CD4-positive, alpha-beta memory T cell (primary cell): ENCODE measurements at places on chromosomes 6 and 20. TPM values are rescaled to one million over a fixed set of nuclear protein-coding genes. Genes with fewer than 3 reads are reported as not detected.

DNA sequence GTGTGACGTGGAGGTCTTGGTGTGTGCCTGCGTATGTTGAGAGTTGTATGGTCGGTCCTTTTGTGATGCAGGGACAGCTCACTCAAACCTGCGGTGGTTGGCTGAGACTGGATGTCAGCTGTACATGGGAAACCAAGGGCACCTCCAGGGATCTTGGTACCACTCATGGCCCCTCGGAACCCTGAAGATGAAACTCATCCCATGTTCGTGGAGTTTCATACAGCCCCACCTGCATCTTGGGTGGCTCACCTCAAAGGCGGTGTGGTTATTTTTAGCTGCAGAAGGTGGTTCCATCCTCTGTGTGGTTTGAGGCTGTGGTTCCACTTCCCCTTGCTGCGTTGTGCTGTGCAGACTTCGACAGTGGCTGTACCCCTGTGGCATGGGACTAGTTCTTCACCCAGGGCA is 52.6 kb upstream of the SLC22A1 start:
- H3K36me3 ChIP-seq, result peaks cover 74% of the 10 kb centered on the region
- peak; percentile 25 for DNase-seq
- peaks cover 18% of the 10 kb centered on the region for H3K4me1 ChIP-seq
- no peak overlapping the region for H3K4me3 ChIP-seq
- no peak overlapping the region for H3K27ac ChIP-seq
- H3K27me3 ChIP-seq, result no peaks in the 10 kb centered on the region

DNA sequence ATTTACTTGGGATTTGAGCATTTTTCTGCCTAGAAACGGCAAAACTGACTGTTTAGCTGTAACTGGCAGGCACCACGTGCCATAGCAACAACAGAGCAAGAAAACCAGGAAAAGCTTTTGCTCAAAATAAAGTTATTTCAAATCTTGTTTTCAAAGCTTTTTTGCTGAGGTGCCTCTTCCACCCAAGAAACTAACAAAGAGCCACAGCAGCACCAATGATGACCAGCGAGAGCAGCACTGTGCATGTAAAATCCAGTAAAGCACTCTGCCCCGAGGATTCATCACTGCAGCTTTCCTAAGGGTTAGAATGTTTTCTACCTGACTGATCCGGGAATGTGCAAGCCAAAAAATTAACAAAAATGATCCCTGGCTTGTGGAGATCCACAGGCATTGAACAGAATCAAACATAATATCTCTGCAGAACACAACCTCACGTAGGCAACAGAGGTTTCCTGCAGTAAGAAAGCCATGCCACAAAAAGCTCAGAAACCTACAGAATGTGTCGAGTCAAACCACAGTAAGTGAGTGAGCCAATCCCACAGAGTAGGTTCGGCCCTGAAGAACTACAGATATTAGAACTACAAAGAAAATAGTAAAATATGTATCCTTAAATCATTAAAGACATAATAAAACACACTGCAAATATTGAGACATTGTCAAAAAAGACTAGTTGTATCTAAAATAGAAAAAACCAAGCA is 7.4 kb upstream of the ULBP3 start:
- H3K4me3 ChIP-seq, result no peak overlapping the region
- H3K27ac ChIP-seq, result no peak overlapping the region
- peaks cover 29% of the 10 kb centered on the region for H3K4me1 ChIP-seq

- no peaks in the 10 kb centered on the region for H3K4me1 ChIP-seq
- no peaks in the 10 kb centered on the region for H3K27me3 ChIP-seq
- no peaks in the 10 kb centered on the region for H3K36me3 ChIP-seq
These were observed 126.9 kb downstream of the TRMT11 start for GRCh38 chr6:126113261-126113660.

- DNase-seq, result no peak
- H3K36me3 ChIP-seq, result no peaks in the 10 kb centered on the region
- H3K4me1 ChIP-seq, result no peaks in the 10 kb centered on the region
- peaks cover 4% of the 10 kb centered on the region for H3K27me3 ChIP-seq
These were observed 38.9 kb downstream of the ARHGAP40 start for GRCh38 chr20:38640521-38640920.

- no peaks in the 10 kb centered on the region for H3K27me3 ChIP-seq
- H3K4me1 ChIP-seq, result no peaks in the 10 kb centered on the region
- no peak overlapping the region for H3K4me3 ChIP-seq
These were observed 15.2 kb upstream of the MRPS18A start for GRCh38 chr6:43702534-43703440.

GRCh38 chr20:41172296-41173140 is 35.2 kb downstream of the PLCG1 start:
- peaks cover 84% of the 10 kb centered on the region for H3K36me3 ChIP-seq
- H3K27me3 ChIP-seq, result no peaks in the 10 kb centered on the region
- H3K27ac ChIP-seq, result no peak overlapping the region
- H3K4me1 ChIP-seq, result peaks cover 4% of the 10 kb centered on the region
- no peak overlapping the region for H3K4me3 ChIP-seq
- no peak for DNase-seq

- no peaks in the 10 kb centered on the region for H3K27me3 ChIP-seq
- no peak for DNase-seq
- H3K36me3 ChIP-seq, result no peaks in the 10 kb centered on the region
- no peak overlapping the region for H3K4me3 ChIP-seq
These were observed 49.1 kb downstream of the ARMC2 start for GRCh38 chr6:108897371-108897770.

GRCh38 chr6:465531-466348 is 74.2 kb downstream of the IRF4 start:
- no peak overlapping the region for H3K4me3 ChIP-seq
- peaks cover 5% of the 10 kb centered on the region for H3K4me1 ChIP-seq
- peaks cover 7% of the 10 kb centered on the region for H3K27me3 ChIP-seq
- no peak for DNase-seq
- no peaks in the 10 kb centered on the region for H3K36me3 ChIP-seq

BCAS4 gene
- total RNA-seq, result 17.8 TPM

JPH2 gene
- total RNA-seq, result not detected

KIAA0408 gene
- 6.9 TPM for total RNA-seq

VARS1 gene
- 39.6 TPM for total RNA-seq
